Activated CD4-positive, alpha-beta memory T cell treated with anti-CD3 and anti-CD28 coated beads for 36 hours (primary cell): ENCODE measurements at places on chromosomes 7 and 10. TPM values are rescaled to one million over a fixed set of nuclear protein-coding genes. Genes with fewer than 3 reads are reported as not detected.

AKR1C2 gene
- 0.17 TPM for total RNA-seq

POU6F2 gene
- total RNA-seq: not detected

DGKI gene
- total RNA-seq: 5.4 TPM

- no peak for DNase-seq
Observed at GRCh38 chr10:3415878-3416605, 243.5 kb upstream of the PITRM1 start.

- no peak for DNase-seq
Observed at GRCh38 chr7:21908746-21909145, 37.0 kb downstream of the CDCA7L start.

- DNase-seq: no peak
Observed at GRCh38 chr10:29886299-29886698, 173.1 kb downstream of the JCAD start.

SNCG gene
- total RNA-seq: not detected

DNA sequence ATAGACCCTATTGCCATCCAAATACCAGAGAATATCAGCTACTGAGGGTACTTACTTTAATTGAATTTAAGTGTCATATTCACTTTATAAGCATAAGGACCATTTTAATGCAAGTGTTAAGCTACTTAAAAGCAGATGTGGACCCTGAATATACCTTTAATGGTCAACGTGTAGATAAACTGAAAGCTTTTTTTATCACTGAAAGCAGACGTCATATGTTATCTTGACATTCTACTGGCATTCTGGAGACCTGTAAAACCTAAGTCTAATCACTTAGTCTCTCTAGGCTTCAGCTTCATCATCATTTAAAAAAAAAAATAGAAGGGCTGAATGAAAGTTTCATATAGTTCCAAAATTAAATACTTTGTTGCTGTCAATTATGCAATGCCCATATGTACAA, 116.5 kb downstream of the ELAPOR2 start:
- no peak for DNase-seq

DNA sequence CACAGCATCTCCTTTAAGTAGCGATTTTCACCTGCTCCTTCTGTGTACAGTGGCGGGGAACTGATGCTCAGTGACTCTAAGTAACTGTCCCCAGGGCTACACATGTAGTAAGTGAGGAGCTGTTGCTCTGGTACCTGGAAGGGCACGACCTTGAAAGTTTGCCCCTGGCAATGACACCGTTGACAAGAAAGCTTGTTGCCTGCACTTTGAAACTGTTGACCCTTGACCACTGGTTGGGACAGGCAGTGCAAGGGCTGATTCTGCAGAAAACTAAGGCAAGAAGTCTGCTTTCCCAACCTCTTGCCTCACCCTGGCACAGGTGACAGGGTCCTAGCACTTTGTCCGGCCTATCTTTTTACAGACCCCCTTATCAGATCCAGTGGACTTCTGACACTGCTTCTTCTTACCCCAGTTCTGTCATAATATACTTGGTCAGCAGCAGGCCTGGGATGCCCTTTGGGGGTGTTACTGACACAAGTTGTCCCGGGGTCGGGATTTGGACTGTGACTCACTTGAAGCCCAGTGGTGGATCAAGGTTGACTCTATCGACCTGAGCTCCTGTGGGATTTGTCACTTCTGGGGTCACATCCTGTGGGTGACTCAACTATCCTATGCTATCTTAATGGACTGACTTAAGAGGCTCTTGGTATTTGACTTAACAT, 5.8 kb downstream of the ACSL5 start:
- DNase-seq: no peak

DNA sequence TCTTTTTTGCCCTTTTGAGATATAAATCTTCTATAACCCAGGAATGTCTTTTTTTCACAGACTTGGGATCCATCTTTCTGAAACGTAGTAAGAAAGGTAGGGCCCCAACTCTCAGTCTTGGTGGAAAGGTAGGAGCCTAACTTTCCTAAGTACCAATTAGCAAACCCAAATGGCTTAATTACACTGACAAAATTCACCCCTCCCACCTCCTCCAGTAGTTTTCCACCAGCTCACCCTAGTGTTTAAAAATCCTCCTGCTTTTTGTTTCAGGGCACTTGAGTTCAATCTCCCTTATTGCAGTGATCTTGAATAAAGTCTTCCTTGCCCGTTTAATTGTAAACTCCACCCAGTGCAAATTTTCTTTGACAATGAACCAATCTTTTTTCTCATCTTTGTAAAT, 600.0 kb downstream of the PHTF2 start:
- no peak for DNase-seq

DNA sequence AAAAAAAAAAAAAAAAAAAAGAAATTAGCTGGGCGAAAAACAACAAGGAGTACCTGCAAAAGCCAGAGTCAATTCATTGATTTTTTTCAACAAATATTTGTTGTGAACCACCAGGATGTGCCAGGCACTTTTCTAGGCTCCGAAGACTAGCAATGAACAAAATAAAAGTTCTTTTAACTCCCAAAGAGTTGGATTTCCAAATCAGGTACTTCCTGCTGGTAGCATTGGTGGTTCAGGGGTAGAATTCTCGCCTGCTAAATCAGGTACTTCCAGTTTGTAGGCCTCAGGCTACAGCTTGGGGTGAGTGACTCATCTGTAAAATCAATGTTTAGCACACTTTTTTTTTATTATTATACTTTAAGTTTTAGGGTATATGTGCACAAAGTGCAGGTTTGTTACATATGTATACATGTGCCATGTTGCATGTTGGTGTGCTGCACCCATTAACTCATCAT, 10.9 kb downstream of the PPA1 start:
- DNase-seq: no peak

DNA sequence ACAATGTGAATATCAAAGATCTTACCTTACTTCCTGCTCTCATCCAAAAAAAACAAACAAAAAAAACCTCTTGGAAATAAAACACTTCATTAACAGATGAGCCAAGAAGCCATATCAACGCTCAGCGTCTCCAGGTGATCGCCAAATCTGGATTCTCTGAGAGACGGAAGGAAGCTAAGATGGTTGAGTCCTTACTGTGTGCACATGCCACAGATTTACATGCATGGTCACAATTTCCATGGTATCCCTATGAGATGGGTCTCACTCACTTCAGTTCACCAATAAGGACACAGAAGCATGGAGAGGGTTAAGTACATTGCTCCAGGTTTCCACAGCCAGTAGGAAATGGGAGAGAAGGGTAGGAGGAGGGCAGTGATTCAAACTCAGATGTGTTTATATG, 1.0 kb downstream of the AOAH start:
- DNase-seq: no peak

DNA sequence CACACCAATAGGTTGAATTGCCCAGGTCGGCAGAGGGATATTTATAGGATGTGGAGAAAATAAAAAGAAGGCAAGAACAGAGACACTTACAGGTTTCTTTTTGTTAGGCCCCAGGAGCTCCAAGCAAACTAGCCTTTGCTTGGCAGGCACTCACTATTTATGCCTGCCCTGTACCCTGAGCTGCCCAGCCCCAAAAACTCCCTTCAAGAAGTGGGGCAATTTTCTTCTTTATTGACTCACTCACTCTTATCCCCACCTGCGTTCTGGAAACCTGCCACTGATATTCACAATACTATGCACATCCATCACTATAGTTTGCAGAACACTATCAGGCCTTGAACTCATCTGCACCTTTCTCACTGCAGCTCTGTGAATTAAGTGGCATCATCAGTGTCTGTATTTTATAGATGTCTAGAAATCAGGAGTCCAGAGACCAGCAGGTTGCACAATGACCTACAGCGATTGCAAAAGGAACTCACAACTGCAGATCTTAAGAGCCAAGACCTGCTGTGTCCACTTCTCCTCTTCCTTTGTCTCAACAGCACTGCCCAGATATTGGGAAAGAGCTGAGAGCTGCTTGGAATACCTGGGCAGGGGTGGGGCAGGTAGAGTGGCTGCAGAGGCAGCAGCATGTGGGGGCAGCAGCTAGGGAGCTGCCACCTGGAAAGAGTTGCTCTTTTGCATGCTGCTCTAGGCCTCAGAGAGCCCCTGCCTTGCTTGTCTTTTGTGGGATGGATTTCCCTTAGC, at the start of gene SFTPD:
SFTPD (minus strand) TSS at position 130 of the 747 bp plus-strand sequence. CDS start 2,446 bp downstream, outside the sequence.
- DNase-seq: no peak

OR2A1 gene
- not detected for total RNA-seq

- DNase-seq: no peak
Observed at GRCh38 chr10:115856580-115856979, 416.4 kb downstream of the GFRA1 start.

AGAP5 gene
- 7.1 TPM for total RNA-seq

DNA sequence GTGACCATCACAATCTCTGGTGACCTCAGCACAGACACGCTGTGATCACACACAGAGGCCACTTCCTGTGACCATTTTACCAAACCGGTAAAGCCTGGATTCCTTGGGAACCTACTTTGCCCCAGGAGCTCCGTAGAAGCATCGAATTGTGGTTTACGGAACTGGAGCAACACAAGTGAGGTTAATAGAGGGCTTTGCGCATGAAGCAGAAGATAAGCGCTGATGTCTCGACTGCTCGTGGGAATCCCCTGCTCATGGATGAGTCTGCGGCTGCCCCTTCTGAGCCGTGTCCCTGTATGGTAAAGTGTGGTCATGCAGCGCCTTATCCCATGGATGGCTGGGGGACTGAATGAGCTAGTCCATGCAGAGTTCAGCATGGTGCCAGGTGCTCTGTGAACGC, 53.6 kb downstream of the VIPR2 start:
- DNase-seq: no peak

DNA sequence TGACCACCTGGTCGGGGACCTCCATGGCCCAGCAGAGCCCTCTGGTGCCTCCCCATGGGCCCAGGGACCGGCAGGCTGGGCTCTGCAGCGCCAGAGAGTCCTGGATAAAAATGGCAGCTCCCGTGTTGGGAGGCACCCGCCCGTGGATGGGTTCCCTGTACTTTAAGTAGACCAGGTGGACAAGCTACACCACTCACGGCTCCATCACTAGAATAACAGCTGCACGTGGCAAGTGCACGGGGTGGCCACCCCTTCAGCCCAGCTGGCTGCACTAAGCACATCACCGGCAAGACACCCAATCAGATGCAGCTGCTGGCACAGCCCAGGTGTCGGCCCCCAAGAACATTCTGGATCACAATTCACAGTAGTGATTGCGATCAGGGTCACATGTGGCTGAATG, 69.8 kb downstream of the DIP2C start:
- DNase-seq: no peak

DNA sequence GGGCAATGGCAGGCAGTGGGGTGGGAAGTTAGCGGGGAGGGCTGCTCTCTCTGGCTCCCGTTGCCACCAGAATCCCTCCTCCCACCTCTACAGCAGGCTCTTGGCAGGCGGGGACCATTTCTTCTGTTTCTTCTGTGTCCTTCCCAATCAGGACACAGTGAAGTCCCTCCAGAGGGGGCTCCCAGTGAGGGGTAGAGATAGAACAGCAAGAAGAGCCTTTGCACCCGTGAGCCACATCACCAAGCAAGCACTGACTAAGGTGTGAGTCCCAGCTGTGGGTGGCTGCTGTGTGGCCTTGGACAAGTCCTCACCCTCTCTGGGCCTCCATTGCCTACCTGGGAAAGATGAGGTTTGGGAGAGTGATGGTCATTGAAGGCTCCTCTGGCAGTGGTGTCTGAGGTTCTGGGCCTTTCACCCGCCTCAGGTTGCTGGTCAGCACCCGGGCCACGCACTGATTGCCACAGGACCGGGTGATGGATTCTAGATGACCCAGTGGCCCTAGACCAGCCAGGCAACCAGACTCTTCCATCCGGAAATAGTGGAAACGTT, 26.0 kb upstream of the PCBD1 start:
- no peak for DNase-seq

- DNase-seq: no peak
Observed at GRCh38 chr10:74047871-74048270, 50.0 kb downstream of the VCL start.

- DNase-seq: no peak
Observed at GRCh38 chr7:127761196-127761595, 109.2 kb downstream of the SND1 start.

GRCh38 chr10:112215342-112215774, 31.8 kb upstream of the GPAM start:
- DNase-seq: no peak

DNA sequence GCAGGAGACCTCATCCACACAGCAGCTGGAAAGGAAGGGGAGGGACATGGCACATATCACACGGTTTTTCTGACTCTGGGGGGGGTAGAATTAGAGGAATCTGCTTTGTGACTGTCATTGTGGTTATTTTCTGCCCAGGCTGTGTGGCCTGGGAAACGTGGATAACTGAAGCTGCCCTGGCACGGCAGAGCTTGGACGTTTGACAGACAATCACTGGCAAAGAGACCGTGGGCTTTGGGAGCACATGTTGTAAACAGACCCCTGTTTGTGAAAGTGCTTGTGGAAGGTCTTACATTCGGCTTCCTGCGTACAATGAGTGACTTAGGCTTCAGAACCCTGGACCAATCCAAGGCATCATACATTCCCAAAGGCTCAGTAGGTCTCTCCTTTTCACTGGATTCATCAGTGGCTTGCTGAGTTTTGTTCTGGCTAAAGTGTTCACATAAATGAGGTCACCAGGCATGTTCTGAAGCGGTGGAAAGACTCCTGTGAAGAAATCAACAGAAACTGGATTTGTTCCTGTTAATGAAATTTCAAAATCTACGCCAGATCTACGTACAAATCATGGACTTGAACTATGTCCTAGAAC, 188.2 kb downstream of the TEX36 start:
- DNase-seq: no peak

GRCh38 chr7:36546331-36546730, 156.7 kb downstream of the ANLN start:
- no peak for DNase-seq

- no peak for DNase-seq
Observed at GRCh38 chr10:91123261-91123660, 97.2 kb upstream of the PCGF5 start.

DNA sequence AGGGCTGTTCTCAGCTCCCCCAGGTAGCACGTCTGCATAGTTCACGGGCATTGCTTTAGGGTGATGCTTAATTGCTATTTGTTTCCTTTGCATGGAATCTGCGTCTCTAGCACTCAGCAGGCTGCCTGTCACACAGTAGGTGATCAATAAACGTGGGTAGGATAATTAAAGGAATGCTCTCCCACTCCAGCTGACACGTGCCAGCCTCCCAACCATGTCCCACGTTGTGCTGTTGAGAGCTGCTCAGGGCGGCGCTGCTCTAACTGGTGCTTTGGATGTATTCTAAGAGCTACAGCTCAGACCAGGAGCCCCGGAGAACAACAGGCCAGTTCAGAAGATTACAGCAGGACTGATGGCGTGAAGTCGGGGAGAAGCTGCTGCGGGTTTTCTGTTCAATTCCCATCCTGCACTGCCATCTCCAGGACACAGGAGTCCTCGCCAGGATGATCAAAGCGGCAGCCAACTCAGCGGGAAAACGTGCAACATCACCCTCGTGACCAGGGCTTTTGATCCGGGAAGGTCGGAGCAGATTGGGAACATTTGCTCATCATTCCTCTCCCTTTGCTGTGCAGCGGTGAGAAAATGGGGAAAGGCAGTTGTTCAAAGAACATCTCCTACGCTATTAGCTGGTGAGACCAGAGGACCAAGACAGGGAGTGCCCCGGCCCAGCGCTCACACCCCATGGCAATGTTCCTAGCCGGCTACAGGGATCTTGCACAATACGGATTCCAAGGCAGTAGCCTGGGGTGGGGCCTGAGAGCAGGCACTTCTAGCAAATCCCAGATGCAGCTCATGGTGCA, 50.5 kb upstream of the FOXK1 start:
- no peak for DNase-seq
